ENCODE measurements at places on chromosomes 16 and 17.

- no peaks in the 10 kb centered on the region for H3K27me3 ChIP-seq
- peak; percentile 75 for DNase-seq
- H3K36me3 ChIP-seq = no peaks in the 10 kb centered on the region
- H3K4me1 ChIP-seq = peaks cover 37% of the 10 kb centered on the region
- H3K27ac ChIP-seq = no peak overlapping the region
Observed at GRCh38 chr17:19645734-19646201, 2.8 kb upstream of the ALDH3A2 start.

DNA sequence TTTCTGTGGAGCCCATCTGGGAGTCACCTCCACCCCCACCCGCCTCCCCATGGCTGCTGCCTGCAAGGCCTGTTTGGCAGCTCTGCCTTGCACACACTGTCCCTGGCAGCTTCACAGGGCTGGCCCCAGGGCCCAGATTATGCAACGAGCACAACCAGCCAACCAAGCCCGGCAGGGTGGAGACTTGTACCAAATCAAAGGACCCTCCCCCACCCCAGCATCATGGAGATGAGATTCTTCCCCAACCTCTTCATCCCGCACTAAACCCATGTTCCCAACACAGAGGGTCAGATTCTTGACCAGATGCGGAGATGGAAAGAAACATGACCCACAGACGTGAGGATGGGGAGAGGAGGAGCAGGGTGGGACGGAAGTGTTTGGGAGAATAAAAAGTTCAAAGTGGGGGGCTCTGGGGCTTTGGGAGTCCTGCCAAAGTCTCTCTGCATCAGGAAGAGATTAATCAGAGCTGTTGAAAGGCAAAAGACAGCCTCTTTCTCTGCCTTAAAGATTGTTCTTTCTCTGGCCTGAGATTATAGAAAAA is 3.8 kb downstream of the SMARCD2 start:
- H3K27ac ChIP-seq = peak overlapping the region; percentile 46
- H3K4me3 ChIP-seq = no peak overlapping the region
- H3K27me3 ChIP-seq = no peaks in the 10 kb centered on the region
- peaks cover 12% of the 10 kb centered on the region for H3K36me3 ChIP-seq

DNA sequence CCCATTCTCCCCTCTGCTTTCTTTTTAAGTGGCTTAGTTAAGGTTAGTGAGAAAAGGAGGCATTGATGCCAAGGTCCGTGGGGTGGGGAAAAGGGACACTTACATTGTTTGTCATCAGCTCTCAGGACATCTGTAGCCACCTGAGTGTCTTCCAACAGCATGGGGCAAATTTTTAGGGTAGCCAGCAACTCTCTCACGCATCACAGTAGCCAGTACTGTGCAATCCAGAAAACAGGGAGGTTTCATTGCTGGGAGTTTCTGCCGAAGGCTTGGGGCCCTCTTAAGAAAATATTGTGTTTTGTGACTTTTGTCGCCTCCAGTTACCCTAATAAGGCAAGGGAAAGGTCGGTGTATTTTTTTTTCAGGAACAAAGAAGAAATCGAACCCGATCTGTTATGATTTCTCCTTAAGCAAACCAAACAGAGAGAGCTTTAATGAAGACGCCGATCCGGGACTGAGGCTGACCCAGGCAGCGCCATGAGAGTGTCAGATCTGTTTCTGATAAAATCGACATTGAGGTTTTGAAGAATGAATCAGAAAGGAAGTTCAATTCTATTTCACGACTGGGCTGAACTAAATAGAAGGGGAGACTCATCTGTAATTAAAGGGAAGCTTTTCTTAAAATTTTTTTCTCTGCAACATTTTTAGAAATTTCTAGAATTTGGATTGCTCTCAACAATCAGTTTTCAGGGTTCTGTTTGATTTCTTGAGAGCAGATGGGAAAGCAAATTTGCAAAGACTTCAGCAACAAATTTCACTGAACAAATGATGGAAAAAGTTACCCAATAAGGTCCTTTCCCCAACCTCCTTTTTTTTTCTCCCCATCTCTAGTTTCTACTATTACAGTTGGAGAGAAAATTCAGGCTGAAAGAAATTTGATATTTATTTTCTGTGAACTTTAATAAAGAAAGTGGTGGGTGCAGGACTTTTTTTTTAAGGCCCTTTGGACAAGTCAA is 144.7 kb upstream of the IRX3 start:
- no peak overlapping the region for H3K4me3 ChIP-seq
- peaks cover 44% of the 10 kb centered on the region for H3K27me3 ChIP-seq
- no peak overlapping the region for H3K27ac ChIP-seq
- no peaks in the 10 kb centered on the region for H3K4me1 ChIP-seq

- H3K4me1 ChIP-seq = no peaks in the 10 kb centered on the region
- H3K27ac ChIP-seq = no peak overlapping the region
Observed at GRCh38 chr16:49904348-49905062, 48.6 kb upstream of the ZNF423 start.

- peak overlapping the region; percentile 96 for H3K27ac ChIP-seq
- no peak for DNase-seq
- H3K36me3 ChIP-seq = peaks cover 39% of the 10 kb centered on the region
Observed at GRCh38 chr17:80877729-80878303, 113.8 kb upstream of the CHMP6 start.

GRCh38 chr16:80804526-80805383 is at the start of gene CDYL2:
TSS of gene CDYL2 (minus strand) at chr16:80804598. CDS start at chr16:80804173, 425 bp downstream.
- peak within 1 kb of the TSS; percentile 88 for H3K4me3 ChIP-seq
- H3K4me1 ChIP-seq = peaks cover 31% of the 10 kb centered on the region
- peaks cover 1% of the 10 kb centered on the region for H3K36me3 ChIP-seq
- peaks cover 4% of the 10 kb centered on the region for H3K27me3 ChIP-seq
- peak within 1 kb of the TSS; percentile 80 for H3K27ac ChIP-seq

DNA sequence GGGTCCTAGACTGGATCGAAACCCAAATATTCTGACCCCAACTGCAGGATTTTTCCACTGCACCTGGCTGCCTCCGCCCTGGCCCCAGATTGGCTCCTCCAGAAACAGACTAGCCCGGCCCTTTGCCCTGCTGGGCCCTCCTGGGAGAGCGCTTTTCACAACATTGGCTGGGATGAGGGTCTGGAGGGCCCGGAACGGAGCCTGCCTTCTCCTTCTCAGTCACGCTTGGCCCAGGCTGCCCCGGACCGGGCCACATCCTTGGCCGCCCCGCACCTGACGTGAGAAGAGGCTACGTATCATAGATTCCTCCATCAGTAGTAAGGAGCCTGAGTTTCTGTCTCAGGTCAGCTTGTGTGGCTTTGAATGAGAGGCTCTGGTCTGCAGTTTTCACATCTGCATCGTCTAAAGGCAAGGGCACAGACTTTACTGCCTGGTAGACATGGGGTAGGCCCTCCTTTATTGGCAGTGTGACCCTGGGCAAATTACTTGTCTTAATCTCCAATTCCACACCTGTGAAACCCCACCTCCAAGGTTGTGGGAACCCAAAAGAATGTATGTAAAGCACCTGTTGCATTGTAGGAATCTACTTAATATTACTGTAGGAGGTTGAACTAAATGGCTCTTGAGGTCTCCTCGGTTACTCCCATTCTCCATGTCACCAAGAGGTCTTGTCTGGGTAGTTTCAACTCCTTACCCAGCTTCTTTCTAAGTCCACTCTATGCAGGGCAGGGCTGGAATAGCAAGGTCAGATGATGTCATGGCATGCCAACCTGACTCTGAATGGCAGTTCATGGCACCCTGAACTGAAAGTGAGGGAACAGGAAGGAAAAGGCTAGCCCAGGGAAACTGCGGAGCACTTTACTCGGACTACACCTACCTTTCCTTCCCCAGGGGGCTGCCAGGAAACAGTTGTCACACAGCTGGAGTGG is 661 bp downstream of the LRRC3C start:
- peak; percentile 22 for DNase-seq
- peak overlapping the region; percentile 98 for H3K4me3 ChIP-seq
- peaks cover 3% of the 10 kb centered on the region for H3K36me3 ChIP-seq
- H3K4me1 ChIP-seq = peaks cover 47% of the 10 kb centered on the region

GRCh38 chr17:27489045-27489715 is 32.9 kb downstream of the KSR1 start:
- H3K4me1 ChIP-seq = peaks cover 31% of the 10 kb centered on the region
- peaks cover 28% of the 10 kb centered on the region for H3K36me3 ChIP-seq
- no peak overlapping the region for H3K4me3 ChIP-seq
- no peaks in the 10 kb centered on the region for H3K27me3 ChIP-seq
- no peak for DNase-seq

GRCh38 chr17:19771971-19772630 is 24.0 kb upstream of the ALDH3A1 start:
- peak overlapping the region; percentile 73 for H3K27ac ChIP-seq
- H3K4me3 ChIP-seq = peak overlapping the region; percentile 25
- no peaks in the 10 kb centered on the region for H3K27me3 ChIP-seq
- H3K36me3 ChIP-seq = peaks cover 9% of the 10 kb centered on the region
- peak; percentile 70 for DNase-seq

DNA sequence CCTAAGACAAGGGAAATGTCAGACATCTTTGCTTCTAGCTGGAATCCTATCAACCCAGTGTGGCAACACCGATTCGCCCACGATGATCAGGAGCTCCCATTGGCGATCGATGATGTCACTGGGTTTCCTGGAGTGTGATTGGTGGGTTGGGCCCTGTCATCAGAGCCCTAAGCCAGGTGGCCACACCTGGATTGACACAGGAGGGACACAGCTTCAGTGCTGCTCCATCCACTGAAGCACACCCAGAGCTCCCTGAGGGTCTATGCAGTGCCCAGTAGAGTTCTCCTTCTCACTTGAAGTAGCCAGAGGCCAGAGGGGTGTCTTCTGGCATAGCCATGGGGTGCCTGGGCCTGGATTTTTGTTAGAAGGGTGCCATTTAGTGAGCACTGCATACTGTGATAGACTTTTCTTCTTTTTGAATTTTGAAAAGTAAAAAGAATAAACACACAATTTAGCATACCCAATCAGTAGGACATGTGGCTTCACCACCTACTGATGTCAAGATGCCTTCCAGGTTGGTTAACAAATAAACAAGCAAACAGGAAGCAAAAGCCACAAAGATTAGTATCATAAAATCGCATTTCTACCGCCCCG is 77.6 kb downstream of the CMIP start:
- DNase-seq = no peak
- no peaks in the 10 kb centered on the region for H3K36me3 ChIP-seq
- H3K27ac ChIP-seq = no peak overlapping the region
- no peaks in the 10 kb centered on the region for H3K27me3 ChIP-seq
- H3K4me3 ChIP-seq = no peak overlapping the region

- H3K36me3 ChIP-seq = no peaks in the 10 kb centered on the region
- H3K4me3 ChIP-seq = no peak overlapping the region
- peaks cover 7% of the 10 kb centered on the region for H3K27me3 ChIP-seq
- H3K4me1 ChIP-seq = peaks cover 18% of the 10 kb centered on the region
Observed at GRCh38 chr17:57864273-57864672, 14.4 kb upstream of the MRPS23 start.

DNA sequence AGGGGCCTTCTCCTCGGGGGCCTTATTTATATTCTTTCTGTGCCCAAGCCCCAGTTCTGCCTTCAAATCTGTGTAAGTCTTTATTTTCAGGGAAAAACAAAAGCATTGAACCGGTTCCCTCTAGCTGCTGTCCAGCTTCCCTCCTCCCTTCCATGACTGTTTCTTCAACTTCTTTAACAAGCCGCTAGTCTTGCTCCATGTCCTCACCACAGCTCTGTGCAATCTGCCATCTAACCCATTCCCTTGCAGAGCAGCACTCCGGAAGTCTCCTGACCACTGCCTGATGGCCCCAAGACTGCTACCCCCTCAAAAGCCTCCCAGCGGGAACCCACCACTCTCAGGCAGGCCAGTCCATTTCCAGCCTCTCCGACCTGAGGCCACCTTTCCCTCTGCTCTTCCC is 16.9 kb downstream of the EMC8 start:
- no peaks in the 10 kb centered on the region for H3K4me1 ChIP-seq
- peaks cover 21% of the 10 kb centered on the region for H3K36me3 ChIP-seq
- no peak for DNase-seq
- H3K27ac ChIP-seq = no peak overlapping the region

DNA sequence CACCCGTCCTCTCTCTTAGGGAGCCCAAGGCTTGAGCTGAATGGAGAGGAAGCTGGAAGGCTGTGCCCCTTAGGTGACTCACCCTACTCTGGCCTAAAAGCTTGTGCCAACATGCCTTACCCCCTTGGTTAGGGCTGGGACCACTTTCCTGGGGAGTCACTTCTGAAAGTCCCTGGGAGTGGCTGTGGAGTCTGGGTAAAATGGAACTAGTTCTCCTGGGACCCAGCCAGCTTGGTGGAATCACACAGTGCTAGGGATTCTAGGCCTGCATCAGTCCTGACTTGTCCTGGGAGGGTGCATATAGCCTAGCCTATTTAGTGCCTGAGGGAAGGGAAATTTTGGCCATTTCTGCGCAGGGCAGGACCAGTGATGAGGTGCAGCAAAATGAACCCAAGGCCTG is 10.5 kb downstream of the MMP28 start:
- H3K4me3 ChIP-seq = no peak overlapping the region

GRCh38 chr16:84617041-84617790 is 662 bp downstream of the COTL1 start:
- peaks cover 40% of the 10 kb centered on the region for H3K4me1 ChIP-seq
- peak; percentile 74 for DNase-seq
- peak overlapping the region; percentile 77 for H3K27ac ChIP-seq
- no peaks in the 10 kb centered on the region for H3K27me3 ChIP-seq
- peak overlapping the region; percentile 96 for H3K4me3 ChIP-seq
- peaks cover 33% of the 10 kb centered on the region for H3K36me3 ChIP-seq

DNA sequence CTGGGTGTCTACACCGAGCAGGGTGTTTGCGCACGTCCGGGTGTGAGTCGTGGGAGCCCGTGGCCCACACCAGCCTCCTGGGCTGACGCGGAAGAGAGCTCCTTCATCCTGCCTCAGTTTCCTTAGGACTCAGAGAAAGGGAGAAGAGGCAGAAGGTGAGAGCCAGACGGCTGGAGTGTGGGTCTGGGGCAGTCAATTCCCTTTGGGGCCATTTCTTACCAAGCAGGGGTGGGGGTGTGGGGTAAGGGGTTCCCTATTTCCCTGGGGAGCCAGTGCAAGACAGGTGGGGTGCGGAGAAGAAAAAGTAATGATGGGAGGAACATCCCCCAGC is 831 bp downstream of the CA7 start:
- peaks cover 32% of the 10 kb centered on the region for H3K27me3 ChIP-seq
- H3K36me3 ChIP-seq = no peaks in the 10 kb centered on the region
- H3K4me3 ChIP-seq = peak overlapping the region; percentile 10

DNA sequence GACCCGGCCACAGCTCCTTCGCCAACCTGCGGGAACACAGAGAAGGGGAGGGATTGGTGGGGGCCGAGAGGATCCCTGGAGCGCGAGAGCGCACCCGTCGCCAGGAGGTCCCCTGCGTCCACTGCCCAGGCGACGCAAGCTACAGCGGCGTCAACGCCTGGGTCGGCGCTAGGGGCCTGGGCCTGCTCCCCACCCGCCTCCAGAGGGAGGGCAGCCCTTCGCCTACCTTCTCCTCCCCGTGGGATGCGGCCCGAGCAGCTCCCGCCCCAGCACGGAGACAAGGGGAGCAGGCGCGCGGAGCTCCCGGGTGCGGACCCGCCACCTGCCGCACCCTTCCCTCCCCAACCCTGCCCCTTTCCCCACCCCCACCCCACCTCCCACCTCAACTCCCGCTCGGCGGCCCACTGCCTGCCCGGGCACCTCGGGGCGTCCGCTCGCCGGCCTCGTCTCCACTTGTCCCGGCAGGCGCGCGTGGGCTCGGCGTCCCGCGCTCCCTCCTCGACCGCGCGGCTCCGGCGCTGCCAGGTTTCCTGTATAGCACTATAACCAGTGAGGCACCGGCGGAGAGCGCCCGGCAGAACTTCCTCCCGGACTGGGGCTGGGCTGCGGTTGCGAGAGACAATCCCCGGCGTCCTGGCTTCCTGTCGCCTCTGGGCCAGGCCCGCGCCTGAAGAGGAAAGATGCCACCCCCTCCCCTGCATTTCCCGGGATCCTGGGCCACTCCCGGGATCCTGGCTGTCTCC is 119.1 kb upstream of the SMURF2 start:
- H3K4me3 ChIP-seq = peak overlapping the region; percentile 70
- H3K4me1 ChIP-seq = peaks cover 41% of the 10 kb centered on the region
- DNase-seq = peak; percentile 78
- no peak overlapping the region for H3K27ac ChIP-seq
- H3K27me3 ChIP-seq = peaks cover 9% of the 10 kb centered on the region

- DNase-seq = peak; percentile 72
- no peaks in the 10 kb centered on the region for H3K36me3 ChIP-seq
- peaks cover 8% of the 10 kb centered on the region for H3K27me3 ChIP-seq
- no peak within 1 kb of the TSS for H3K4me3 ChIP-seq
- no peak within 1 kb of the TSS for H3K27ac ChIP-seq
Observed at GRCh38 chr17:78925234-78925633, at the start of gene TIMP2. TSS of gene TIMP2 (minus strand) at chr17:78925387. CDS start at chr17:78925088, 299 bp downstream.

Measured in activated naive CD4-positive, alpha-beta T cell treated with anti-CD3 and anti-CD28 coated beads for 36 hours (primary cell).